ENCODE measurements at places on chromosomes 1 and 21.

GRCh38 chr21:21968810-21969209 is 970.6 kb downstream of the NCAM2 start:
- DNase-seq: no peak

DNA sequence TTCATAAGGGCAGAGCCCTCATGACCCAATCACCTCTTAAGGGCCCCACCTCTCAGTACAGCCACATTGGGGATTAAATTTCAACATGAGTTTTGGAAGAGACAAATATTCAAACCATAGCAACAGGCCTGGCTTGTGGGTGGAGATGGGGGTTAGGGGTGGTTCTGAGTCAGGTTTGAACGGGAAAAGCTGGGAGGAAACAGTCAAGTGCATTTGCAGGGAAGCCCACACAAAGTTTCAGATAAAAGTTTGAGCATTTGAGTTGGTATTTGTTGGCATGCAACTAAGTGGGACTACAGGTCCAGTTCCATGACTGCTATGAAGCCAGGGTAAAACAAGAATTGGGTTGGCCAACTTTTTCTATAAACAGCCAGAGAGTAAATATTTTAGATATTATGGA is 21.0 kb upstream of the PADI2 start:
- DNase-seq: peak; percentile 39

GRCh38 chr1:199512037-199512710 is 515.3 kb upstream of the NR5A2 start:
- DNase-seq: peak; percentile 84

GRCh38 chr21:15236111-15236510 is 171.3 kb upstream of the NRIP1 start:
- no peak for DNase-seq

- no peak for DNase-seq
Observed at GRCh38 chr1:27887215-27888021, 15.1 kb downstream of the THEMIS2 start.

GRCh38 chr1:182600036-182600713 is 4.0 kb downstream of the RGS16 start:
- DNase-seq: no peak
